Stimulated activated CD4-positive, alpha-beta T cell treated with anti-CD3 and anti-CD28 coated beads, TNF-alpha, amount 100 ng/mL, for 1 hour (primary cell): ENCODE measurements at places on chromosomes 3 and 15.

GRCh38 chr15:94674296-94674695 lies 442.9 kb downstream of the MCTP2 start:
- DNase-seq, result no peak

DNA sequence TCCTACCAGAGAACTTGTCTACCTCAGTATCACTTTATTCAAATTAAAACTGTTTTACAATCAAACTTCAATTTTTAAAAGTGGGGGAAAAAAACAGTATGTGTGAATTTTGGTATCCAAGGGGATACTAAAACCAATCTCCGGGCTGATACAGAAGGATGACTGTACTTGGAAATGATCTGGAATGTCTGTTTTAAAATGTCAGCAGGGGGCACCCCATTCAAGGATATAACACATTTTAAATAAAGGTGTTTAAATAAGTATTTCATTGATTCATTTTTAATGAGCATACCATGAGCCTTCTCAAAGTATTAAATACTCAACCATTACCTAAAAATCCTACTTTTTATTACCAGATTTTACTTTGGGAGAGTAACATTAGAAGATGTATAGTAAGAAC lies 67.9 kb downstream of the ULK4 start:
- DNase-seq, result no peak

DNA sequence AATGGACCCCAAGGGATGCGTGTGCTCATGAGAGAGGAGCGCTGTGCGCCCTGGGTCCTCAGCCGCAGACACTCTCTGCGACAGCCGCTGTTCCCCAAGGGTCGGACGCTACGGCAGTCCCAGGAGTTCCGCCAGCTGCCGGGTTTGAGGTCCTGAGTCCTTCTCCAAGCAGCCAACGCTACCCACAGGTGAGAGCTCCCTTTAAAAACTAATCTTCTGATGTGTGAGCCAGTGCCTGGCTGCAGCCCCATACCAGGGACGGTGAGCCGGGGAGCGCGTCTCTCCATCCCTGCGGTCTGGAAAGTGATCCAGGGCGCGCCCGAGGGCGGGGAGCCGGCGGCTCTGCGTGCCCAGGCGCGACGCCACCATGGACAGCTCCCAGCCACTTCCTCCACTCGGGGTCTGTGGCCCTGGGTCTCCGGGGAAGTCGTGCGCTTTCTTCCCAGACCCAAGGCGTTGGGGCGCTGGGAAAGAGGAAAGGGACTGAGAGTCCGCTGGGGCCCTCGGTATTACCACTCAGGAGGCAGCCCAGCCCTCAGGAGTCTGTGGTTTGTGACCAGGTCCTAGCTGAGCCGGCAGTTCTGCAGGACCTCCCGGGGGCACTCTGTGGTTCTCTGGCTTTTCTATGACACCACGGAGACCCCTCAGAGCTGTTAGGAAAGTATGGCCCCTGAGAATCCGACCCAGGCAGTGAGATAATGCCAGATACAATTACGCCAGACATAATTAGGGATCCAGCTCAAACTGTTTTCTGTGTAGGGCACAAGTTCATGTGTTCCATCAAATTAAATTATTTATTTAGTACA lies 1.4 kb downstream of the CEMIP start:
- no peak for DNase-seq

GRCh38 chr3:178518660-178519396 lies 17.4 kb upstream of the KCNMB2 start:
- DNase-seq, result no peak

DNA sequence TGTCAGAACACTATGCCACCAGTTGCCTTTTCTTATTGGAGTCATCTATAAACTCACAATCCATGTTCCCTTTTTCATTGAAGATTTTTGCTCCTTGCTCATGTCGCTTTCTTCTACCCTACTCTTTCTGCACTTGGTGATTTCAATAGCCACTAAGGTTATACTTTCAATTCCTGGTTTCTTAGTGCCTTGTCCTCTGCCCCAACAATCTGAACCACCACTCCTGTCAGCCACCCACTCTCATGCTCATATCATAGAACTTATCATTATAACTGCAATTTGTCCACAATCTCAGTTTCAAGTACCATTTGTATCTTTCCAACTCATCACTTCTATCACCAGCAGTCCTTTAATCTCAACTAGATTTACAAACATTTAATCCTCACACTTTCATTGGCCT lies 10.0 kb upstream of the GRAMD1C start:
- DNase-seq, result no peak
